CD4-positive, alpha-beta T cell treated with Interleukin-6 for 4 hours (primary cell): ENCODE measurements at places on chromosomes 5 and 9.
A peak's percentile ranks its signal among the peaks of the same experiment; 100 is the strongest.

DNA sequence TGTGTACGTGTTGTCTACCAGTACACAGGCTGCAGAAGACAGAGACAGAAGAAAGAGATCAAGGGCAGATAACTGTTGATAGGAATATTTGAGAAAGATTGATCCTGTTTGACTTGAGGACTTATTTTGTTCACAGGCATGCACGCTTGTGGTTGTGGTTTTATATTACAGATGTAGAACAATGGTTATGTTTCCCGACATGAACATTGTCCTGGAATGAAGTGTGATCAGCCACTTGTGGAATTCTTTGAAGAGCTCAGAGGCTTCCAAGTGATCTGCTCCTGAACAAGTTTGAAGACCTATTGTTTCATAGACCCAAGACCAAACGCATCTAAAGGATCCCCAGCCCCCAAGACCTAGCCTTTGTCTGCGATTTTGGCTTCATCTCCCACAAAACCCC, 13.7 kb downstream of the TEX53 start:
- DNase-seq = no peak

- no peak for DNase-seq
These were observed 176.6 kb downstream of the GABBR2 start for GRCh38 chr9:98532147-98532546.

- no peak for DNase-seq
These were observed 36.7 kb downstream of the GSN start for GRCh38 chr9:121304707-121305106.

- no peak for DNase-seq
These were observed 623.3 kb downstream of the RAB3C start for GRCh38 chr5:59206132-59206581.

DNA sequence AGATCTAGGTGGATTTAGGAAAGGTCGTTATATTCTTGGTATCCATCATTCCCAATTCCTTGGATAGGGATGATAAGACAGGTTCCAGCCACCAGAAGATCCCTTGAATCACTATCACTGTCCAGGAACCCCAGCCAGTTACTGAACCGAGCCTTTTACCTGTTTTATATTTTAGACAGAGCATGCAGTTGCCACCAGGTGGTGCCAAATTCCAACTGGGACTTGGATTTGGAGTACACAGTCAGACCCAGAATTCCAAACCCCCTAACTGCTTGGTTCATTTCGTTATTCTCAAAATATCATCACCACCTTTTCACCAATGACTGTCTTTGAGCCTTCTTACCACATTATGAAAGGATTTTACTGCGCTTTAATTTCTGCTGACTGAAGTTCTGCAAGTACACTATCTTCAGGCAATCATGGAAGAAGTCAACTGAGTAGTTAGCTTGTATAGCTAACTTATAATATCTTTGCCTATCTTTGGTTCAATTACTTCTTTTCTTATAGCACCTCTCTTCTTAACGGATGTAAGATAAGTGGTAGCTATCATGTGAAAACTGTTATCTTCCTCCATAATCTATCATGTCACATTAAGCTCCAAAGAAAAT, 191.8 kb downstream of the PRR16 start:
- no peak for DNase-seq

- no peak for DNase-seq
These were observed 341.1 kb upstream of the RGMB start for GRCh38 chr5:98432378-98432777.

GRCh38 chr5:57431759-57432158, 50.9 kb downstream of the ACTBL2 start:
- no peak for DNase-seq

- DNase-seq = no peak
These were observed 172.3 kb upstream of the PPP1R26 start for GRCh38 chr9:135307300-135307699.

DNA sequence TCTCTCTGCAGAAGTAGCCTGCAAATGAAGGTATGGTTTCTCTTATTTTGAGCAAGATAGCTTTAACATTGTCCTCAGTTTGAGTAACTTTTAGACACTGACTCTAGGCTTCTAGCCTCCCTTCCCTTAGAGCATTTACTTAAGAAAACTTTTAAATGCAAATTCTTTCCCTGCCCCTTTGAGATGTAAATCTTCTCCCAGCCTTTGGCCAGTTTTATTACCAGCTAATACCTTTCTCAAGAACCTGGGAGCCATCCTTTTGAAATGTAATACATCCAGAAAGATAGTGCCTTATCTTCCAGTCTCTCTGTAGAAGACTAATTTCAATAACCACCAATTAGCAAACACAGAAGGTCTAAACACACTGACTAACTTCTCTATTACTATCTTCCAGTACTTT, 688.9 kb upstream of the CDH9 start:
- DNase-seq = no peak

GRCh38 chr5:170907758-170908157, 45.9 kb downstream of the RANBP17 start:
- no peak for DNase-seq

GRCh38 chr9:135997090-135998015, 36.2 kb upstream of the UBAC1 start:
- DNase-seq = no peak

- no peak for DNase-seq
These were observed 1696.0 kb upstream of the WWC1 start for GRCh38 chr5:166595274-166595951.

DNA sequence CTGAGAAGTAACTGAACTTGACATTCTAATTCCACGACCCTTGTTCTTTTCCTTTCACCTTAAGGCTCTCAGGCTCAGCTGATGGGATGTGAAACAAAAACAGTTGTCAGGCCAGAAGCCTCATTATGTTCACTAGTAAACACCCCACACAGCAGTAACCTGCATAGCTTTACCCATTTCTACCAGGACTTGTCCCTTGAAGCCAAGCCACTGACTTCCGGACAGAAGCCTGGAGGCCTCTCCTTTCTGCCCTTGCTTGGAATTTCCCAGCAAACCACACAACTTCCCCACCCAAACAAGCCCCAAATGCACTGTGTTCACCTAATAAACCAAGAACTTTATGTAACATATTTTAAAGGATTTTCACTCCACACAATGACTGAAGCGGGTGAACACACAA, 19.6 kb downstream of the PRUNE2 start:
- no peak for DNase-seq

- no peak for DNase-seq
These were observed 481.6 kb downstream of the SPATA31A7 start for GRCh38 chr9:61671276-61671973.

DNA sequence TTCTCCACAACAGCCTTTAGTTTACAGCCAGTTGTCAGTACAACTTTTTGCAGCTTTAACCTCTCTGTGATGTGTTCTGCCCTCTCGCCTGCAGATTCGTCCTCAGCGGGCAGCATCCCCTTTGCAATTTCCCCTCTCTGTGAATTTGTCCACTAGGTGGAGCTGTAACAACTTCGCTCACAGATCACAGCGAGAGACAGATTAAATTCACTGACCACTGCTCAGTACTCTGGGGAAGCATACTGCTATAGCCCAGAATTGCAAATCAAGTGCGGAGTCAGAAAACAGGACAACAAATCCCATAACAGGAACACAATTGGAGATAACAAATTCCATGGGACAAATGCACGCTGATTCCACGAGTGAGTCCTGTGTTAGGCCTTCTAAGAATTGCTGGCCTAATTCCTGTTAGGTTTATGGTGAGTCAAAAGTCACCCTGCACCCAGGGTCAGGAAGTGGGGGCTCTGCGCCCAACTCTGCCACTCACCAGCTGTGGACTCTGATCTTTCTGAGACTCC, 2124.9 kb downstream of the MAT2B start:
- no peak for DNase-seq

- DNase-seq = no peak
These were observed 91.5 kb upstream of the NREP start for GRCh38 chr5:111848476-111848875.

DNA sequence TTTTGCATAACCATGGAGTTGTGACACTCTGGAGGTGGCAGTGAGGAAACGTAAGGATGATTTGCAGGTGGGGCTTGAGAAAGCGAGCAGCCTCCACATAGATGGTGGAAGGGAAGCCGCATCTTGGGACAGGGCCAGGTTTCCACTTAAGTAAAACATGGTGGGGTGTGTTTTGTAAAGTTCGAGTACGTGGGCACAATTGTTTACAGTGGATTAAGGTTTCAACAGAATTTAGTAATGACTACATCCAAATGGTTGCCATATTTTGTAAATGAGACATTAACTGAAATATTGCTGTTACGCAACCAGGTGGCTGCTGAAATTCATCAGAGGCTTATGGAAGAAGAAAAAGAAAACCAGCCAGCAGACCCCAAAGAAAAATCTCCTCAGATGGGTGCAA, 85.4 kb upstream of the IL7R start:
- no peak for DNase-seq

- DNase-seq = peak; percentile 51
These were observed 3.6 kb downstream of the SUSD3 start for GRCh38 chr9:93061791-93062763.

- no peak for DNase-seq
These were observed 104.5 kb upstream of the CHD1 start for GRCh38 chr5:99033014-99033900.

DNA sequence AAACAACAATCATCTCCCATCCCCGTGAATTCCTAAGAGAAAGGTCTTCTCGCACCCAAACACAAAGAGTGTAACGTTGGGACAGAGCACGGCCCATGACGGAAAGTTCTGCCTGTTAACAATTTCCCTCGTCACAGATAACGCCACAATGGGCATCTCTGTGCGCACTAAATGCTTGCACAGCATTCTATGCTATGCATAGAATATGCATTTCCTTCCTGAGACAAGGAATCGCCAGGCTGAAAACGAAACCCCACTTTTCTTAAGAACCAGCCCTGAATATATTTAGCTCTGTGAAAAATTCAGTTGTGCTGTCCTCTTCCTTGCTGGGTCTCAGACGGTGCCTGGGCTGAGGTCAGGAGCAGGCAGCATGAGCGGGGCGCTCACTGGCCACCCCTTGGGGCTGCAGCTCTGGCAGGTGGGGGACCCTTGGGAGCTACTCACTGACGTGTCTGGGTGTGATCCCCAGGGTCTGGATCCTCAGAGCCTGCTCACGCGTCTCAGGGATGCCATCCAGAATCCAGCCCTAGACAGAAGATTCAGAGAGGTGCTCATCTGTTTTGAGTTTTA, 49.8 kb downstream of the AK8 start:
- no peak for DNase-seq

DNA sequence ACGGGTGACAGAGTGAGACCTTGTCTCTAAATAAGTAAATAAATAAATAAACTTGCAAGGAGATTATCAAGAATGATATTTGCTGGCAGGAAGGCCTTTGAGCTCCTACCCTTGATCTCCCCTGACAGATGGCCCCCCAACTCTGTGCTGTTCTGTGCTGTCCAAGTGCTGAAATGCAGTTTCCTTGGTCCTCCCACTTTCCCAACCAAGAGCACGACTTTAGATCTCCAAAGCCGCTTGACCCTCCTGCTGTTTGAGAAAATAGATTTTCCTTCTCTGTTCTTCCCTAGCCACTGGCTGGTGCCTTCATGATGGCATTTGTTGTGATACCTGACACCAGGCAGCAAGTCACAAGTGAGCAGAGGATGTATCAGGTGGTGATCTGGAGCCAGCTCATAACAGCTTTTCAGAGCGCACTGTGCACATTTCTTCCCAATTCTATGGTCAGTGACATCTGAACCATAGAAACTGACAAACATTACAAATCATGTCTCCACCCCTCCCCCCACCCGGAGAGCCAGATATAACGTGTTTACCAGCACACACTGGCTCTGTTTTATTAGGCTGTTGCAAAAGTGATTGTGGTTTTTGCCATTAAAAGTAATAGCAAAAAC, 80.0 kb upstream of the PUM3 start:
- no peak for DNase-seq

GRCh38 chr5:106006242-106006641, 1664.5 kb downstream of the EFNA5 start:
- no peak for DNase-seq

GRCh38 chr9:37999588-38000189, 69.3 kb downstream of the SHB start:
- DNase-seq = no peak

DNA sequence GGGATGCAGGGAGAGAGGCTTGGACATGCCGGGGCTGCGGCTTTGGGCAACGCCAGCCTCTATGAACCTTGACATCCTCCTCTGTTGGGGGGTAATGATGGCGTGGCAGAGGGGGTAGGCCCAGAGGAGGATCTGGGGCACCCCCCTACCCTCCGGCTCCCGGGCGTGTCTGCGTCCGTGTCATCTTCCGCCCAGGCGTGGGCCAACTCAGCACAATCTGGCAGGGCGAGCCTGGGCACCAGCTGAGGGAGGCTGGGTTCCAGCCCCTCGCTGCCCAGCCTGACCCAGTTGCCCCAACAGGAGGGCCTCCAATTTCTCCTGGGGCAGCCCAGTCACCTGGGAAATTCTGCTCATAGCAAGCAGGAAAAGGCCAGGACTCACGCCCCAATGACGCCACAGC, 62.9 kb upstream of the IL17B start:
- DNase-seq = no peak

DNA sequence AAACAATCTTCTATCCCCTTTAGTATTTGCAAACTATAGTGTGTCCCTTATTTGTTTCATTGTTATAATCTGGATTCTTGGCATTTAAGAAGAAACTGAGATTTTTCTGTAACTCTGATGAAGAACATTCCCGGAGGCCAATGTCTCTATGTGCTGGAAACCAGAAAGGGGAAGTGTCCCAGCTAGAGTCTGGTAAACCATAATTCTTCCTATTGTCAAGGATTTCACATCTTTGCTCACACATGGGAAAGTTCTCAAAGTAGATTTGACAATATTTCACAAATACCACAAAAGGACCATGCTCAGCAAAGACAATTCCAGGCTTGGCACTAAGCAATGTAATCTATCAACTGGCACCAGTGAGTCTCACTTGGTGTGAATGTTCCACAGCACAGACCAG, 146.8 kb downstream of the MUSK start:
- no peak for DNase-seq

GRCh38 chr5:1536871-1537602, 13.3 kb upstream of the LPCAT1 start:
- DNase-seq = no peak

DNA sequence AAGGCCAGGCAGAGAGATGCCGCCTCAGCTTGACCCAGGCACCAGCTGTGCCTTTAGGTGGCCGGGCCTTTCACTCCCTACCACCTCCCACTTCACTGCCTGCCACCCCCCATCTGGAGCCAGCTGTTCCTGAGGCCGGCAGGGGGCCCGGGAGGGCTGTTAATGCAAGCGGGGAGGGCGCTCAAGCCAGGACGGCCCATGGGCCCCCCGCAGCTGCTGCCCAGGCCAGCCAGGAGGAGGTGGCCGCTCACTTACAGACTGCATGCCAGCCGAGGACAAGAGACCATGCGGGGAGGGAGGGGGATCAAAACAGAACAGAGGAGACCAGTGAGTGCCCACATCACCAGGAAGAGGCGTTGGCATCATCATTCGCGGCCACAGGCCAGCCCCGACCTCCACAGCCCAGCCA, 4.5 kb downstream of the ABCA2 start:
- no peak for DNase-seq

DNA sequence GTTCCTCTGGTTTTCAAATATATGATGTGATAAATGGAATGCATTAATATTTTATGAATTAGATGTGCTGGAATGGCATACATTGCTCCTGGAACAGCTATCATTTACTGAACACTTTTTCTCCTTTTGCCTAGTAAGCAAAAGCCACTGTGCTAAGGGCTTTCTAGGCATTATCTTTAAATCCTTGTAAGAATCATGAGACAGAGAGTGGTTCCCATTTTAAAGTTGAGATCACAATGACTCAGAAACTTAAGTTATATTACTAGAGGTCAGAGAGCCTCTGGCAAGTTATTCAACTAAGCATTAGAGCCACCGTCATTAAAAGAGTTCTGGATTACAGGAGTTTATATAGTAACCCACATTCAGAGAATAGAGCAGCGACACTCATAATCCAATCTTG, 26.7 kb upstream of the FSD1L start:
- DNase-seq = no peak
